Coronary artery (tissue), 2 donors: ENCODE measurements at places on chromosomes 13 and 19.
A peak's percentile ranks its signal among the peaks of the same experiment; 100 is the strongest.

DNA sequence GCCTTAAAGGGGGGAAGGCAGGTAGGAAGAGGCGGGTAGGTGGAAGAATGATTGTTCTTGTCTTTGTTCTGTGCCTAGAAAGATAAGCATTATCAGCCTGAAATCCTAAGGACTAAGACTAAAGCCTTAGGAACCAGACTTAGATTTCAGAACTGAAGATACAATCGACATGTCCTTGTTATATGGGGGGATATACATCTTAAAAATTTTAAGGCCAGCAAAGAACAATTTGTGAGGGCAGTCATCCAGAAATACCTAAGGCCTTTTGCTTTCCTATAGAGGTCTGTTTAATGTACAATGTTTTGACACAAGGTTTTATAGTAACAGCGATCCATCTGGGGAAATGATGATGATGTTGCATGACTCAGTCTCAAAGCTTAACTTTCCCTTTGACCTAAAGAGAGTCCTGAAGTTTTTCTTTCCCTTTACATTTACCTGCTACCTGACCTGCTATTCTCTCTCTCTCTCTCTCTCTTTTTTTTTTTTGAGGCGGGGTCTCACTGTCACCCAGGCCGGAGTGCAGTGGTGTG, 20.2 kb upstream of the CEACAM6 start:
- no peak for DNase-seq

GRCh38 chr19:10089801-10090375, 3.8 kb downstream of the SHFL start:
- DNase-seq, result no peak

GRCh38 chr19:55441319-55441691, 1.8 kb downstream of the SHISA7 start:
- no peak for DNase-seq

DNA sequence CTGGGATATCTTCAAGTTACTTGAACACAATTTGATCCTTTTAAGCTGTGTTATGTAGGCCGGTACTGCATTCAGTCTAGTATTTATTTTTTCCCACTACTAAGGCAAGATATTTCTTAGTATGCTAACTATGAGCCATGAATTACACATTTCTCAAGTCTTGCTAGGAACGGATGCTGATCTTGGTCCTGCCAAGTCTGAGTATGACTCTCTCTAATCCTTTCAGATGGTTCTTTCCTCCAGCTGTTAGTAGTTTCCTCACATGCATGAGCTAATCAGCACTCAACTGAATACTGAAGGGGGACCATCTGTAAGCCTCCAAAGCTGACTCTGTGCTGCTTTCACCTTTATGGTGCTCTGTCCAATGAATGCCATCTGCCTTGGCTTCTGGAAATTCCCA, 460.3 kb downstream of the KCTD12 start:
- no peak for DNase-seq

GRCh38 chr13:100476963-100477362, 111.6 kb downstream of the GGACT start:
- no peak for DNase-seq

DNA sequence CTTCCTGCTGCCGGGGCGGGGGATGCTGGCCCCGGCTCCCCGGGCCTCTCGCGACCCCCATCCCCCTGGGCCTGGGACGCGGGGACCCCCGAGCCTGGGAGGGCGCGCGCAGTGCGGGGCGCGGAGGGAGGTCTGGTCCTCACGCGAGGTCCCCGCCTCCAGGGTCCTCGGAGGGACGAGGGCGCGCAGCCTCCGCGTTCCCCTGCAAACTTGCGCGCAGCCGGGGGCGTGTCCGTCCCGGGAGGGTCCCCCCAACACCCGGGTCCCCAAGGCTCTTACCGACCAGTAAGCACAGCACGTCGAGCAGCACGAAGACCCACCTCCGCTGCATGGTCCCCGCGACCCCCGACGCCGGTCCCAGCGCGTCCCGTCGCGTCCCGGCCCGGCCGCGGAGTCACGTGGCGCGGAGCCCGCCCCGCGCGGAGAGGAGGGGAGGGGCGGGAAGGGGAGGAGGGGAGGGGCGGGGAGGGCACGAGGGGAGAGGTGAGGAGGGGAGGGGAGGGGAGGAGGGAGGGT, at the start of gene PLPP2:
Gene PLPP2, minus strand, starts transcription at position 398 of the 516 bp plus-strand sequence. Its CDS starts 67 bp downstream, at position 331.
- DNase-seq, result no peak

- no peak for DNase-seq
Measured at GRCh38 chr13:106350208-106350607, 185.3 kb downstream of the EFNB2 start.

DNA sequence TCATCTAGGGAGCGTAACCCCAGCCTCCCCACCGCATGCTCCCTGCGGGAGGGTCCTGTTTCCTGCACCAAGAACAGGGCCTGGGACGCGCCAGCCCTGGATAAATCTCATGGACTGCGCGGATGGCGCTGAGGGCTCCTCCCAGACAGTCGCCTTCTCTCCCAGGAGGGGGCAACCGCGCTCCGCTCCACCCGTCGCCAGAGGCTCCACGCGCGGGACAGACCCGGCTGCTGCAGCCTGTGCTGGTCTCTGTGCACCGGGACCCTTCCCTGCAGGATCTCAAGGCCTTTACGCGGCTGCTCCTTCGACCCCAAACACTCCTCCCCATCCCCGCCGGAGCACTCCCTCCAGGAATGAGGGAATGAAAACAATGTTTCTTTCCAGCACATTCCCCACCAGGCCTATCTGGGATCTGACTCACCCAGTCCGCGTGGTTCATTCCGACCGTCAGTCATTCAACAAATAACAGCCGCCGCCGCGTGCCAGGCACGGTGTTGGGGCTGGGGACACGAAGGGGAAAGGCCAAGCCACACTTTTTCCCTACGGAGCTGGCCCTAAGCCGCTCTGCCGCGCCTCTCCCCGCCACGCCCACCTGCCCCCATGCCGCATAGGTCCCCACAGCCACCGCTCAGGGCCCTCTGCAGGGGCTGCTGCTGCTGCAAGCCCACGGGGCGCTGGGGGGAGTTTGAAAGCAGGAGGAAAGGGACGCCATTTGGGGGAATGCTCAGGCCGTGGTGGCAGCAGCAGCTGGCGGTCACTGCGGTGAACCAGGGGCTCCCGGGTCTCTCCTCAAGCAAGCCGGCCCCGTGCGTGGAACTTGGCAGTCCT, 6.0 kb downstream of the PNMA8B start:
- DNase-seq, result no peak

GRCh38 chr19:15196360-15197005, 4.3 kb downstream of the NOTCH3 start:
- no peak for DNase-seq

GRCh38 chr19:8629996-8630683, at the start of gene NFILZ:
NFILZ (plus strand) TSS chr19:8630633; CDS start chr19:8676766, 46,133 bp downstream.
- no peak for DNase-seq

DNA sequence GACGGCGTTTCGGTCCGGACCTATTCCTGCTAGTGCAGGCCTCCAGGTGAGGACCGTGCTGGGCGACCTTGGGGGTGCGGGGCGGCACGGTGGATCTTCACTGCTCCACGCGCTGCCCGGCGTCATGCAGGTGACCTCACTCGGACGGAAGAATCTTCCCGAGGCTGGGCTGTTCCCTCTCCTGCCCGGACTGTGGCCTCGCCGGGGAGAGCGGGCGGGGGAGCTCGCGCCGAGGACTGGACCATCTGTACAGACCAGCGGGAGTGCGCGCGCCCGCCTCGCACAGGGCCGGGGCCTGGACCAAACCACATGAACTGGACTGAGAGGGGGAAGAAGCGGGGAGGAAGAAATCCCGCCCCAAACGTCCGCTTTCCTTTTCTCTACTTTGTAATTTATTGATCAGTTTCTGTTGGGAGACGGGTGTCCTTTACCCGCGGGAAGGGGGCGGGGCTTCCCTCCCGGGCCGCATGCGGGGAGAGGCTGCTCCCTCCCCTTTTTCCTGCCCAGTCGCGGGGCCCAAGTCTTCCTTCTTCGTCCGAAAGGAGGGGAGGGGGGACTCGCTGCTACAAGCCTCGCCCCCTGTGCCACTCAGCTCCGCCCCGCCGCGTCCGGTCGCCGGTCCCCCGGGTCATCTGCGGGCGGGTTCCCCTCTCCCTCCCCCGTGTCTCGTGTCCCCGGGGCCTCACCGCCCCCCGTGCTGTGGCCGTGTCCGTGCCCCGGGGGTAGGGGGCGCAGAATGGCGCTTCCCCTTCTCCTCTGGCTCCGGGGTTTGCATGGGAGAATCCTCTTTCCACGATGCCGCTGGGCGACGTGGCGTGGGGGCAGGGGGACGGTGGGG, 4.9 kb downstream of the HRC start:
- DNase-seq, result peak; percentile 88

- DNase-seq, result no peak
Measured at GRCh38 chr13:85663856-85664255, 135.4 kb downstream of the SLITRK6 start.

DNA sequence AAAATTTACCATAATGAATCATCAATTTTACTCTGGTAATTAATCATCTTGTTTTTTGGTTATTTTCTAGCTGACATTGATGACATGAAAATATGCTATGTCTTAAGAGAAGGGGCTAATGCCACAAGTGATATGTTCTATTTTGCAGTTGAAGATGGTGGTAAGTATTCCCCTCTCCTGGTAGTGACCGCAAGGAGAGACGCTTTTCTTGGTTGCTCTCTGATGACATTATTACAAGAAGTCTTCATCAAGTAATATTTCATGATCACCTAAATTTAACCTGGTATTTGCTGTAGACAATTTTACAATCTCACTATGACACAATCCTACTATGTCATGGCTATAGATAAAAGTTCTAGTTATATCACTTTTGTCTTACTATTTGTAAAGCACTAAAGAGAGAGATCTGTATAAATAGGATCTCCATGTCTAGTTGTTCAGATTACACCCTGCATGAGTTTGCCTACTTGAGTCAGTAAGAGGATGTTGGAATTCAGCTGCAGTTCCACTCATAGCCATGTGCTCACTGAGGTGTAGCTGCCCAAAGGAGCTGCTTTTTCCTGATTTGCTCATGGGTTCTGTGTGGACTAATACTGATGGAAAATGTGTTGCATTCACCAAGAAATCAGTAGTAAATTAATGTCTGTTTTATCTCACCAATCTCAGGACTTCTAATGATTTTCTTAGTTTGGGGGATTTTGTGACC, 10.9 kb downstream of the FREM2 start:
- no peak for DNase-seq

GRCh38 chr19:19269952-19270694, 3.0 kb downstream of the TM6SF2 start:
- DNase-seq, result no peak

DNA sequence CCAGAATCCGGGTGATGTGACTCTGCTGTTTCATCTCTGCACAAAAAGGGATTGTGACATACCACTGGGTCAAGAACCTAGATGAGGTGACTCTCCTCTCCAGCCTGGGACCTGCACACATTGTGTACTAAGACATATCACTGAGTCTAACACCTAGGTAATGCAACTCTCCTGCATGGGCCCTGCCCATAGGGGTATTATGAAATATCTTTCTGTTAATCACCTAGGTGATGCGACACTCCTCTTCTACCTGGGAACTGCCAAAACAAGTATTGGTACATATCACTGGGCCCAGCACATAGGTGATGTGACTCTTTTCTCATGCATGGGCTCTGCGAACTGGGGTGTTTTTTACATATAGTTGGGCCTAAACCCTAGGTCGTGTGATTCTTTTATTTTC, 35.5 kb upstream of the ZNF254 start:
- DNase-seq, result no peak

DNA sequence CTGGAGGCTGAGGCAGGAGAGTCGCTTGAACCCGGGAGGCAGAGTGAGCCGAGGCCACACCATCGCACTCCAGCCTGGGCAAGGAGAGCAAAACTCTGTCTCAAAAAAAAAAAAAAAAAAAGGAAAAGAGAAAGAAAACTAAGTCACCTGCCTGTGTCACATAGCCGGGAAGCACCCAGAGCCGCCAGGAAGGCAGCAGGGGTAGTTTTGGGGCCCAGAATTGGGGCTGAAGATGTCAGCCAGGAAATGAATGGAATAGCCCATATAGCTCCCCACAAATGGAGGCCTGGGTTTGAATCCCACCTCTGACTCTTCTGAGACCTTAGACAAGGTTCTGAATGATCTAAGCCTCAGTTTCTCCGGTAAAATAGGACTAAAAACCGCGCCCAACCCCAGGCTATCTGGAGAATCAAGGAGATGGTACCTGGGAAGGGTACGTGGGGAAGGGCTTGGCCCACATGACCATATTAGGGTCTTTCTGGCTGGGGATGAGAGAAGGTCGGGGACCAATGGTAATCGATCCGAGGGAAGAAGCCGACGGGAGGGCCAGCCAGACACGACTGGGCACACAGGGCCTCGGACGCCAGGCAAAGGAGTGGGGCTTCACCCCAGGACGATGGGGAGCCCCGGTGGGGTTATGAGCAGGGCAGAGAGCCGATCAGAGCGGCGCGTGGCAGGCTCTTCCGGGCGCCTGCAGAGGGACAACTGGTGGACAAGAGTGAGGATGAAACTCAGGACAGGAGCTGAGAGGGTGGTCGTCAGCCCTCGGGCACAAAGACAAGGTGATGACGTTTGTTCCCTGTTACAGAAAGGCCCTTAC, 14.4 kb downstream of the CCDC124 start:
- peak; percentile 74 for DNase-seq

- DNase-seq, result no peak
Measured at GRCh38 chr13:29963089-29963488, 112.7 kb upstream of the UBL3 start.

- DNase-seq, result peak; percentile 82
Measured at GRCh38 chr19:5686326-5686646, 3.8 kb upstream of the RPL36 start.

GRCh38 chr19:3184847-3185460, 776 bp upstream of the NCLN start:
- DNase-seq, result no peak

- DNase-seq, result no peak
Measured at GRCh38 chr19:12984143-12984627, 11.1 kb upstream of the NFIX start.

GRCh38 chr13:89238496-89238895, 1567.3 kb downstream of the SLITRK5 start:
- no peak for DNase-seq
